ENCODE measurements at places on chromosomes 7 and 10.
A peak's percentile ranks its signal among the peaks of the same experiment; 100 is the strongest.

DNA sequence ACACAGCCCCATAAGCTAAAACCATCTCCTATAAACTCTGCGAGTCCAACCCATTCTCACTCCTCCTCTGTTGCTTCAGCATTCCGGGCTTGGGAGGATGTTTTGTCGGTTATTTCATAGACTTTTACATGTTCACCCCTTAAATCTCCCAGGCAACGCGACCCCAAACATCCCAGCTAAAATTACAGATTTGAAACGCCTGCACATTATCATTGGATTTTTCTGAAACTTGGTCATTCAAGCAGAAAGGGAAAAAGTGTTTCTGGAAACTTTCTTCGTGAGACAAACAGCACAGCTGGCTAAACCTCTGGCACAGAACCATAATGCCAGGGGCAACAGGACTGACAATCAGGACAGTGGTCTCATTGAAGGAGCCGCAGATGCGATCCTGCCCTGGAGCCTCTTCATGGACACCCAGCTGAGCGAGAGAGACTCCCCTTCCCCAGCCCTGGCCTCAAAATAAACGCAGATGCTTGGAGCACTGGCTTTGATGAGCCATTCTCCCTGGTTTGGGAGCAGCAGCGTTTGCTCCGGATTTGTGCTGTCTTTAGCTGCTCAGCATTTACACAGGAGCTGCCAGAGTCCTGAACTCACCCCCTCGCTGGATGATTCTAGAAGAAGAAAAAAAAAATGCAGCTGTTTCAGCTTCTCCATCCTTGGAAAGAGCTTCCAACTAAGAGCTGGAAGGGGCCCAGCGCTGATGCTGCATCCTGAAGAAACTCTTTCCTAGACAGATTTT lies 30.1 kb downstream of the AFAP1L2 start:
- DNase-seq: no peak

- no peak for DNase-seq
These were observed 242.9 kb upstream of the CXCL12 start for GRCh38 chr10:44627591-44628354.

GRCh38 chr10:68562661-68563570 lies 2.8 kb downstream of the TET1 start:
- no peak for DNase-seq

DNA sequence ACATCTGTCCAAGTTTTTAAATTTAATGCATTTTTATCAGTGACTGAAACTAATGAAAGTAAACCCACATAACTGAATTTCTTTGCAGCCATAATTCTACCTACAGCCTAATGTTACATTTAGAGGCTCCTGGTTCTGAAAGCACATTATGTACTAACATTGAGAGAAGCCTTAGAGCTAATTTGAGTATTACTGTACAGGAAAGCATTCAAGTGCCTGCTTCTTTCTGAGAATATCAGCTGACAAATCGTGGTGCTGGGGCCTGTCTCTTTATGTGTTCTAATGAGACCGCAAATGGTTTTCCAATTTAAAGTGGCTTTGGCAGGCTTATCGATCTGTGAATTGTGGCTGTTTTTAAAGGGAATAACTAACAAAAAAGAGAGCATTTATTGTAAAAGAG lies 32.3 kb upstream of the DGKB start:
- no peak for DNase-seq

DNA sequence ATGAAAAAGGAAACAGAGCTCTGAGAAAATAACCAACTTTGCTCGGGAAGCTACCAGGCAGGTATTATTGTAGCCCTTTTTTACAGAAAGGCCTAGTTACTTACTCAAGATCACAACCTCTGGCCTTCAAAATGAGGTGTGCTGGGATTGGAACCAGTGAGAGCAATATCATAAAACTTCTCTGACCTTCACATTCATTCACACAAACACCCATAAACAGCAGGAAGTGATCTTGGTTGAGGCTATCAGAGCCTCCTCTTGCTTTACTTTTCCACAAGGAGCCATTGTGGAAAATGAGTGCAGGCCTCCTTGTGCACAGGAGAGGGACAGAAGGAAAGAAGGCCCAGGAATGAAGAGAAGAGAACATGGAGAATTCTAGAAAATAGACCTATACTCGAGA lies 204.5 kb upstream of the NPVF start:
- no peak for DNase-seq

GRCh38 chr10:108060246-108060645 lies 895.7 kb upstream of the SORCS1 start:
- DNase-seq: no peak

- no peak for DNase-seq
These were observed 252.7 kb upstream of the ETV1 start for GRCh38 chr7:14242175-14242574.

DNA sequence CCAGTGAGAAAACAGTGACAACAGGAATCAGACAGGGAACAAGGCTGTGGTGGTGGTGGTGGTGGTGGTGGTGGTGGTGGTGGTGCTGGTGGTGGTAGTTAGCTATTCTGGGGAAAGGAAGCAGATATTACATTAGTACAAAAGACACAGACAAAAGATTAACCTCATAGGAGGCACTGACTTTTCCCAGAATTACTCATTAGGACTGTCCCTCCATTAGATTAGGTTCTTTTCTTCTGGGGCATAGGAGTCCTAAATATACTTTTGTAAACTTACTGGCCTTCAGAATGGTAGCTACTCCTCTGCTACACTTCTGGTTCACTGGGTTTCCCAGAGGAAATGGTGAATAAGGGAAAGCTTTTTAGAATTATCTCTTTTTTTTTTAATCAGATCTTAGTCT lies 156.6 kb upstream of the SEMA3D start:
- DNase-seq: no peak

DNA sequence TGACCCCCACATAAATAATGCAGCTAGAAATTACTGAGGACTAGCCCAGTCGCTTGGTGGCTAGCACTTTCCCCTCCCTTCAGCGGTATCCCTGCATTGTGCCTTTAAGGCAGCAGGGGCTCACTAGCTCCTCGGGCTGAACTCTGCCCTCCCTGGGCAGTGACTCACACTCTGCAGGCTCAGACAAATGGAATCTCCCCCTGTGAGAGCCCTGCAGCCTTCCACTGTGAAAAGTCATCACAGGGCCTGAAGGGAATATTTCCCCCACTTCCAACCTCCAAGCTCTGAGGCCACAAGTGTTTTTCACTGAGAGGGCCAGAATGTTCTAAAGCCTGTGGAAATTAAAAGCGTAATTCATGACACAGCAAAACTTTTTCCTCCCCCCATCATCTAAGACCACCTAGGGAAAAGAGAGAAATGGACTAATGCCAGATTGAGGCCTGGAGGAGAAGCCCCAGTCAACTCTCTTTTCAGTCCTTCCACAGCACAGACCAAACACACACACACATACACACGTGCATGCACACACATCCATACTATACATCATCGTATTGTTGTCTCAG lies 93.6 kb upstream of the COL1A2 start:
- DNase-seq: no peak

- no peak for DNase-seq
These were observed 130.5 kb upstream of the UNC5B start for GRCh38 chr10:71081912-71082311.

DNA sequence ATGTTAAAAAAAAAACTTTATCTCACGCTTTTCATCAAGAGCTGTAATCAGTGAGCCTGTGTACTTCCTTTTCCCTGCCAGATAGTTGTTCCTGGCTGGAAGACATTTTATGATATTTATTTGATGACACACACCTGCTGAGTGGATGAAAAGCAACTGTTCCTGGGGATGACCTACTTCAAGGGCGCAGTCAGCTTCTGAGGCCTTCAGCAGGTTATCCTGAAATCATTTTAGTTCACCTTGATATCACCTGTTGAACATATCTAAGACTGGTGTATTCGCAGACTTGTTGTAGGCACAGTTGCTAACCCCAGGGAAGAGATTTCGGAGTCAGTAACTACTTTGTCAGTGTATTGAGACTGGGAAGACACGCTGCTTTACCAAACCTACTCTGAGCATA lies 234.5 kb upstream of the TCF7L2 start:
- no peak for DNase-seq

GRCh38 chr10:96834120-96834519 lies 2.0 kb downstream of the LCOR start:
- no peak for DNase-seq

DNA sequence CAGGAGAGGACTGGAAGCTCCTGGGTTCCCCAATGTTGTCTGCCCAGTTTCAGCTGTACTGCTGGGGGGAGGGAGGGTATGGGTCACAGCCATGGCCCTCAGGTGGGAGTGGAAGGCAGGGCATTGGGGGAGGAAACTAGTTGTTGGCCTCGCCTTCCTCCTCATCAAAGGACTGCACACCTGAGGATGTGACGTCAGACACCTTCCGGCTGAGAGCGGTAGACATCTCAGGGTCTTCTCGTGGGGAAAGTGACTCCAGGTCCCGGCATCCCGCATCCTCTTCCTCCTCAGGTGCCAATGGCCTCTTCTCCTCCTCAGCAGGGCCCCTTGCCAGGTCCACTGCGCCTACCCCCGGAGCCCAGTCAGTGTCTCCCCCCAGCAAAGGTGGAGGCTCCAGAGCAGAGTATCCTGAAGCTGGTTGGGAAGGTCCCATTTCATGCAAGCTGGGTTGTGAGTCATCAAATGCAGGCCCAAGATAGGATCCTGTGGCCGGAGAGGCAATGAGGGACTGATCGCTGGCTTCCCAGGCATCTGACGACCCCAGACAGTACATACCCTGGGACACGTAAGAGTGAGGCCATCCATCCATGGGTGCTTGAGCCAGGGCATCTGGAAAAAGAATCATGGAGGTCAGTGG lies 6.0 kb downstream of the FAM131B start:
- no peak for DNase-seq

- DNase-seq: no peak
These were observed 147.7 kb upstream of the BMPER start for GRCh38 chr7:33757563-33758165.

- DNase-seq: no peak
These were observed 114.2 kb downstream of the EGFR start for GRCh38 chr7:55132890-55133551.

- DNase-seq: no peak
These were observed 22.6 kb upstream of the SMIM30 start for GRCh38 chr7:113140956-113141355.

DNA sequence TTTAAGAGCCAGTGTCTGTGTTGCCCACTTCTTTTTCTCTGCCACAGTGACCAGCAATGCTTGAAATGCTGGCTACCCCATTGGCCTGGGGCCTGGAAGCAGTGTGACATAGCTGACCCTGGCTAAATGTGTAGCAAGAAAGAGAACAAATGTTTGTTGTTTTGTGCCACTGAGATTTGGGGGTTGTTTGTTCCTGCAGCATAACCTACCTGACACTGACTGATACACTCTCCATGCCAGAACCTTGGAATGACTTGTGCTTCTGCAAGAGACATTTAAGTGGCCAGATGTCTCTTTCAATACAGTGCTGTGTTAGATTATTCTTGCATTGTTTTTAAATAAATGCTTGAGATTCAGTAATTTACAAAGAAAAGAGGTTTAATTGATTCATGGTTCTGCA lies 411.5 kb downstream of the TYW1 start:
- no peak for DNase-seq

- peak; percentile 92 for DNase-seq
These were observed at the start of gene PODXL for GRCh38 chr7:131556053-131556908. TSS of gene PODXL (minus strand) at chr7:131556628. CDS start at chr7:131556359, 269 bp downstream.

GRCh38 chr10:103899312-103899711 lies 18.7 kb downstream of the STN1 start:
- no peak for DNase-seq

DNA sequence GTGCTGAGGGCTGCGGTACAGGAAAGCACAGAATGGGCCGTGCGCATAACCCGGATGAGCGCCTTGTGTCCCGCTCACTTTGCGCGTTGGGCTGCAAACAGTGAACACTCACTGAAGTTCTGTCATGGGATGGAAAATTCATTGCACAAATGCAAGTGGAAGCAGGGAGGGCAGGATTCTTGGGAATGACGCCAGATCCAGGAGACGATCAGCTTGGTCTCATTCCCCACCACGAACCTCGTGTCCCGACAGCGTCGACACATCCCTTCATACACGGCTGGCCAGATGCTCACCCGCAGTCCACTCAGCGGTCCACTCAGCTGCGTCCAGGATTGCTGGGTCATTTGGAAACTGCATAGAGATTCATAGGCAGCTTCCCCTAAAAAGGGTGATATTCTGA lies 607.1 kb downstream of the SDK1 start:
- no peak for DNase-seq

GRCh38 chr10:102645388-102645740 lies 1.1 kb downstream of the TRIM8 start:
- no peak for DNase-seq

DNA sequence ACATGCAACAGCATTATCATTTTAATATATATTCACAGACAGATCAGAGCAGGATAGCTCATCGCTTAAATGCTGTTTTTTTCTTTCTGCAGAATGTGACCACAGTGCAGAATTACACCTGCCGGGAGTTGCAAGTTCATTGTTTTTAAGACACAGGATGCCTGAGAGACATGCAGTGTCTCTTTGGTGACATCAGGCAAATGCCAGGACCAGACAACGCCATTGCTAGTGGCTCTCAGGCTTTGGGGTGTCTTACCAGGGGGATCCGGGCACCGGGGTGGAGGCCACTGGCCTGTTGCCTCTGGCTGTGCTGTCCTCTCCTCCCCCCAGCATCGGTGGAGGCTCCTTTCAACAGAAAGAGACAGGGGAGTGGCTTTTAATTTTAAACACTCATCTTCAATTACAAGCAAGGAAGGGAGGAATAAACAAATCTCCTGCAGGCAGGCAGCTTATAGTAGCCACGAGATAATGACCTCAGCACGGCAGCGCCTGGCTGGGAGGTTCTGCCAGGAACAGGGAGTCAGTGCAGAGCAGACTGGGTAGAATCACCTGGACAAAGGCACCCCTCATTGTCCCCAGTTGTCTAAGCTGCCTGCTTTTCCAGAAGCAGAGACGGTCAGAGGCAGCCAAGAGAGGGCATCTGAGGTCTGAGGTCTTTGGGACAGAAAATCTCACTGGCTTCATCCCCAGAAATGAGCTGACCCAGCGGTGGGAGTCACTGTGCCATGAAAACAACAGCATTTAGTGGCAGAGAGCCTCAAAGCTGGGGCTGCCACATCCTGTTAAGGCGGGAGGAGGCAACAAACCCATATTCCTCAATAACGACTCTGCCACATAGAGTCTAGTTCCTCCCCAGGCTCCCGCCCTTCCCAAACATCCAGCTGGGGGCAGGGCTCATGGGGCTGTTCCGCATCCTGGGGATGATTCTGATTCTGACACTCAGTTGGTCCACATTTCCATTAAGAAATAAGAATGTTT lies 148.4 kb downstream of the TCERG1L start:
- no peak for DNase-seq

DNA sequence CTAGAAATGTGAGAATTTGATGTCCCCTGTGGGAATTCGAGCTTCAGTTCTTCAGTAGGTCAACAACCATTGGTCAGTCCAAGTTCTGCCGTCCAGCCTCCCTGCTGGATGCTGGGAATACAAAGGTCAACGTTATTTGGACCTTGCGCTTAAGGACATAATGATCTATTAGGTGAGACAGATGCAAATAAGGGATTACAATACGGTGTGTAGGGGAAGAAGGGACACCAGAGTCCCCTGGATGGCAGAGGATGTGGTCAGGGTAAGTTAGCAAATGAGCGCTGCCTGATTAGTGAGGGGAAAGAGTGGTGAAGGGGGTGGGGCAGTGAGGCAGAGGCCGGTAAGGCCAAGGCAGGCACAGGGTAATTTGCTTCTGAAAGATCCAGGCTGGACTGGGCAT lies 16.2 kb downstream of the CCNY start:
- no peak for DNase-seq

- no peak for DNase-seq
These were observed 371.6 kb downstream of the SH2D4B start for GRCh38 chr10:80909254-80909653.

GRCh38 chr7:32489788-32490126 lies 423 bp downstream of the LSM5 start:
- DNase-seq: no peak

All from GM20000 (cell line).